ENCODE measurements at places on chromosomes 16 and 17. TPM values are rescaled to one million over a fixed set of nuclear protein-coding genes. Genes with fewer than 3 reads are reported as not detected.

NECAB2 gene
- 0.19 TPM for total RNA-seq

CACNG3 gene
- under 0.01 TPM for total RNA-seq

BRD7 gene
- total RNA-seq = 88.3 TPM

KRT12 gene
- 0.52 TPM for total RNA-seq

SEPTIN1 gene
- total RNA-seq = 173 TPM

TMEM100 gene
- 1.8 TPM for total RNA-seq

CPNE7 gene
- total RNA-seq = 12.8 TPM

All from thymus (tissue), 14 donors.